ENCODE measurements at places on chromosomes 12 and 14.

DNA sequence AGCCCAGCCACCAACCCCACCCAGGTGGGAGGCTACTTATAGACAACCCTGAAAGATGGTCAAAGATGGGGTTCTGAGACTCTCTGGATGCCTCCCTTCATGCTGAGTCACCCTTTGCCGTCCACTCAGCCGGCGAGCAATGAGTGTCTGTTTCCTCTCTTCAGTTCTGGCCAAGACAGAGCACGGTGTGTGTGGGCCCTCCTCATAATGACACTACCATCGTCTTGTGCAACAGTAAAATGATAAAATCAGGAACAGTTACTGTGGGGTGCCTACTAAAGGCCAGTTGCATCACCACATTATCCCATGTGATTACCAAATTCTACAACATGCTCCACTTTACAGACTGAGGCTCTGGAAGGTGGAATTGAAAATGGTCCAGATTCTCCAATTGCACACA is 7.0 kb upstream of the BDKRB1 start:
- no peak for DNase-seq

DNA sequence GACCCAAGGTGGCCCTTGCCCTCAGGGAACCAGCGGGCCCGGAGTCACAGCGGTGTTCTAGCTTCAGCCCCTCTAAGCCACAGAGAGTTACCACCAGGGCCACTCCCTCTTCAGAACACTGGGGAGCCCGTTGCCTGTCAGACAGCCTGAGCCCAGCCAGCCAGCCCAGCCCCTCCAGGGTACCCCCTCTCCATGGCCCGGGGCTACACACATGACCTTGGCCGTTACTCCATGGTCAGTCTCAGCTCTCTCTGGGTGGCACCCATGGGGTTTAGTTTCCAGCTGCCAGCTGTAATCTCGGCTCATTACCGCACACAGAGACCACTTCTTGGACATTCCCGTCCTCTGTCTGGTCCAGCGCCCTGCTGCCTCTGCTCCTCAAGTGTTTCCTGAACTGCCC is 35.0 kb downstream of the PPP2R5C start:
- DNase-seq, result no peak

DNA sequence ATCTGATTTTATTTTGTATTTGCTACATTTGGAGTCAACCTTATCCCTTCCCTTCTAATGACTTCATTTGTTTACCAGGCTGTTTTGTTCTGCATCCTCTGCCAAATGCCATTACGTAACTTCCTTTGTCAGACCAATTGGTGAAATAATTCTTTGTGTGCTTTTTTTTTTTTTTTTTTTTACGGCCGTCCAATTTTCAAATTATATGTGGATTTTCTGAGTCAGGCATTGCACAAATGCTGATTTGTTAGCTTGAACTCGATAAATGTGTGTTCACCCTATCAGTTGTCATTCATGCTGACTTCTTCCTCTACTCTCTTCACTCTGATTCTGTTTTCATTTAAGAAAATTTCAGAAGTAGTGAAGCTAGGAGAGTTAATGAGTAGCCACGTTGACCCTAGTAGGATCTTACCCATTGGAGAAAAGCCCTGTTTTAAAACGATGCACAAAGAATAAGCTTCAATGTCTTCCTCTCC is 386.2 kb downstream of the DIO2 start:
- no peak for DNase-seq

GRCh38 chr12:39884616-39885125 is 221.2 kb downstream of the SLC2A13 start:
- DNase-seq, result no peak

- no peak for DNase-seq
These were observed 27.4 kb upstream of the WSCD2 start for GRCh38 chr12:108101605-108102175.

GRCh38 chr14:72547999-72548398 is 345.9 kb downstream of the DPF3 start:
- DNase-seq, result no peak

- no peak for DNase-seq
These were observed 8.1 kb upstream of the LHX5 start for GRCh38 chr12:113479590-113480335.

DNA sequence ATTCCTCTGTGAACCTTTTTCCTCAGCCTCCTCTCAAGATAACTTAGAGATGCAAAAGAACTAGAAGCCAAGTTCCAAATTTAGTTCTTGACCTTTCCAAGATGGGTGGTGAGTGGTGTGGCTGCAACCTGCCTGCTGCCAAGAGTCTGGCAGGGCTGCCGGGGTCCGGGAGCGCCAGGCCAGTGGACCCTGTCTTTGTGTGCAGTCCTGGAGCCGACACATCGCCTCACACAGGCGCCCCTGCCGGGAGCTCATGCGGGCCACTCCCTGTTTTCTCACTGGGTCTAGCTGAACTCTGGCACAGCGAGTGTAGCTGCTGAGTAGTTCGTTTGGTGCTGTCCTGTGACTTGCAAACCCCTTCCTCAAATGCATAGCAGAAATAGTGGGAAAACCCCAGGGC is 84.9 kb downstream of the CACNA1C start:
- no peak for DNase-seq

DNA sequence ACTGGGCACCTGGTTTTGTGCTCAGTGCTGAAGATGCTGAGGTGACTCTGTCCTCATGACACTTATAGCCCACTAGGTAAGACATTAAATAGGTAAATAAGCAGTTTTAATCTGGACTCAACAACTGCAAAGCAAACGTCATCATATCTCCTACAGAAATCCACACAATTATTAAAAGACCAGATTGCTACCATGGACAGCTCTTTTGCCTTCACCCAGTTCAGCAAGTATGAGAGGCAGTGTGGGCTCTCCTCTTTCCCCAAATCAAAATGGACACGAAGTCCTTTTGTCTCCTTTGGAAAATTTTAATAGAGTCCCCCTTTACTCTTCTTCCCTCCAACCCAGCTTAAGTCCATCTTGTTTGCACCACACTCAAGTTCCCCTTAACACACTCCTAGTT is 171.1 kb downstream of the RPAP3 start:
- DNase-seq, result no peak

DNA sequence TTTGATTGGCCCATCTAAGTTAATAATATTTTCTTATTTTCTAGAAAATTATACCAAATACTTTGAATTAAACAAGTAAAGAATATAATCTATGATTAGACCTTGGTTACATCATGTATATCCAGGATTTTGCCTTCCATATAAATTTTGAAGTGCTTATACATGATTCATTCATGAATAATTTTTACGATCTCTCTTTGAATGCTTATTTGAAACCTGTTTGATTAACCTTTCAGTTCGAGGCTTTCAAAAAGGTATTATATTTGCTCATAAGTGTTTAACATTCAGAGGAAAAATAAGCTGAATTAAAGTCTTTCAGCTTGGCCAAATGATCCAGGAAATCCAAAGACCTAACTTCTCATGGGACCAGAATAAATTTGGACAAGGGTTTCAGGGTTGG is 495.2 kb upstream of the GARIN6 start:
- no peak for DNase-seq

GRCh38 chr14:68181519-68182326 is 362.1 kb downstream of the RAD51B start:
- no peak for DNase-seq
